GM23248 (cell line): ENCODE measurements at places on chromosomes 13 and 19. TPM values are rescaled to one million over a fixed set of nuclear protein-coding genes. Genes with fewer than 3 reads are reported as not detected.

GRCh38 chr19:17035842-17036424 is 9.3 kb upstream of the CPAMD8 start:
- peak; percentile 12 for DNase-seq

DNA sequence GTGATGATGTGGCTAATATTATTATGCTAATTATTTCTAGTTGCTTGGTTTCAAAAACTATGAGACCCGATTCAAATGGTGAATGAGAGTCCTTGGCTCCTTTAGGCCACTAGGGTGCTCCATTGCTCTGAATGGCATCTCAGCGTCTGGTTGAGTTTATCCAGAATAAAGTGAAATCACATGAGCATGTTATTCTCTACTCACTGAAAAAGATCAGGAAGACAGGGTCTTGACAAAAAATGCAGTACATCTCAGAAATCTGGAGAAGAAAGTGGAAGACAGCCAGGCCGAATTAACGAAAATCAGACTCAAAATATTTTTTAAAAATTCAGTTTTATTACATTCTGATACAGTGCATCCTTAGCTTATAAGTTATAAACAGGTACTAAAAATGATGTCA is 516.2 kb downstream of the MYO16 start:
- DNase-seq: peak; percentile 86

GRCh38 chr19:53865918-53866864 is 1.5 kb upstream of the MYADM start:
- DNase-seq: peak; percentile 95

DNA sequence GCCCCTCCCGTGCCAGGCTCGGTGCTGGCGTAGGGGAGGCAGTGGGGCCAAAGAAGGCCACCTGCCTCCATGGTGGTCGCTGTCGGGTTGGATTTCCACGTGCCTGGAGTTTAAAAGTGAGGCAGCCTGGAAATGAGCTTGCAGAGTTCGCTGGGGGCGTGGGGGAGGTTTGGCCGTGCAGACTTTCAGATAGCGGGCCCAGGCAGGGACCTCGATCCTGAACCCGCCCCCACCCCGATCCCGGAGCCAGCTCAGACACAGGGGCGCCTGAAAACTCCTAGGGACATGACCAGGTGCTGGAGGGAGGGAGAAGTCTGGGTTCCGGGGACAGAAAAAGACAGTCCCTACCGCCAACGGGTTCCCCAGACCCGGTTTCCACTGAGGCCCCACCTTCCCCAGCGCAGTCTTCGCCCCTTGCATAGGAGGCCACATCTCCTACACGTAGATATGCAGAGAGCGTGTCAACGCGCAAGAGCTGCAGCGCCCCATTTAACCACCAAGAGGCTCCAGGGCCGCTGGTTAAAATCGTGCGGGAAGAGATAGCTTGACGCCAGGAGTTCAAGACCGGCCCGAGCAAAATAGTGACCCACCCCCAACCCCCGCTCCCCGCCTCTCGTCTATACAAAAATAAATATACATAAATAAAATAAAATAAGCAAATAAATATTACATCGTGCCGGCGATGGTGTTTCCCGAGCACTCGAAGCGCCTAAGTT is 8.5 kb downstream of the CCDC8 start:
- DNase-seq: no peak

DNA sequence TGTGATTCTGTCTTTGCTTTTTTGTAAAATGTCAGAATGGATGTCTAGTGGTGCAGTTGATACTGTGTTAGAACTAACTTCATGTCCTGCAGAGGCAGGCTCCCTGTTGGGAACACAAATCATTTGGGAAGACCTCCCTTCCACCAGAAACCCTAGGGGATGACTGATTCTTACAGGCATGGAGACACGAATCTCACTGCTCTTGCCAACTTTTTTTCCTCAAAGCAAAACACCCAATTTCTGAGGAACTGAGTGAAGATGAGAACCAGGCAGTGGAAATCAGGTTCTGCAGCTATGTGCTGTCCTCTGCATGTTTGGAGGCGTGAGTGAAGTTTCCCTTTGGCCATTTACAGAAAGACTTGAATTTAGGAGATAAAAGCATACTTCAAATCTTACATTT is 87.5 kb upstream of the CSNK1A1L start:
- DNase-seq: peak; percentile 54

GRCh38 chr13:27174766-27175455 is 3.3 kb upstream of the USP12 start:
- peak; percentile 71 for DNase-seq

- DNase-seq: no peak
Observed at GRCh38 chr19:6577476-6578125, 13.3 kb downstream of the CD70 start.

EBI3 gene
- 0.56 and 1.1 TPM in 2 replicates for polyA plus RNA-seq

ZNF229 gene
- polyA plus RNA-seq: 6.1 and 7.7 TPM in 2 replicates

GRCh38 chr13:43388282-43389034 is 365.1 kb downstream of the DNAJC15 start:
- no peak for DNase-seq

RBM42 gene
- 82.5 and 86.2 TPM in 2 replicates for polyA plus RNA-seq

TUBB4A gene
- polyA plus RNA-seq: not detected in 2 replicates

DNA sequence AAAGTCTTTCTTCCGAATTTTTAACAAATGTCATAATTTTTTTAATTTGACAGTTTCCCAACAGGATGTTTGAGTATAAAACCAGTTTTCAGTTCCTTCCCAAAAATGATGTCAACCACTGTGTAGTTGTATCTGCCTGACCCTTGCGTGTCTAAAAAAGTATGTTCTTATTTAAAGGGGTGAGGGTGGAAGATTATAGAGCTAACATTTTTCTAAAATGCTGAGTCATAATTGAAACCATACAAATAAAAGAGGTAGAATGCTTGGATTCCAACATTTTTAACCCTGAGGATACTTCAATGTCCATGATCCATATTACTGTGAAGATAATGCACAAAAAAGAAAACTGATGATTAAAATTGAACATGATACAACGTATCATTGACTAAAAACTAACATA is 1388.8 kb downstream of the UQCRFS1 start:
- peak; percentile 8 for DNase-seq
